Neural progenitor cell (in vitro differentiated cells): ENCODE measurements at places on chromosomes 13 and 19. TPM values are rescaled to one million over a fixed set of nuclear protein-coding genes. Genes with fewer than 3 reads are reported as not detected.

Gene KCNJ14
- 0.69 and 0.74 TPM in 2 replicates for total RNA-seq

Gene VSTM2B
- total RNA-seq: 0.59 TPM in 1 of 2 replicates, not detected in the other

Gene ZNF560
- not detected in 2 replicates for total RNA-seq

Gene PNMA8B
- 0.09 and 3.9 TPM in 2 replicates for total RNA-seq

Gene LILRB3
- total RNA-seq: not detected in 2 replicates

Gene ZNF607
- 15.9 and 19.6 TPM in 2 replicates for total RNA-seq

Gene ZNF699
- total RNA-seq: 12.9 and 21.6 TPM in 2 replicates

Gene NLRP5
- not detected in 2 replicates for total RNA-seq

Gene UBAC2
- 87.7 and 93.2 TPM in 2 replicates for total RNA-seq

Gene ZSWIM4
- total RNA-seq: 6.7 and 20.4 TPM in 2 replicates

Gene SRRM5
- 0.25 TPM in 1 of 2 replicates, not detected in the other for total RNA-seq

Gene PEAK3
- total RNA-seq: not detected in 2 replicates

Gene C19orf73
- 1.7 TPM in 1 of 2 replicates, not detected in the other for total RNA-seq

- no peaks in the 10 kb centered on the region for H3K36me3 ChIP-seq
- H3K27me3 ChIP-seq: no peaks in the 10 kb centered on the region
- H3K4me3 ChIP-seq: no peak overlapping the region
- H3K27ac ChIP-seq: no peak overlapping the region
- H3K4me1 ChIP-seq: no peaks in the 10 kb centered on the region
- DNase-seq: no peak
These were observed 45.9 kb downstream of the SLC15A1 start for GRCh38 chr13:98706446-98707110.

GRCh38 chr19:35517342-35517741, 3.9 kb upstream of the DMKN start:
- no peaks in the 10 kb centered on the region for H3K36me3 ChIP-seq
- DNase-seq: no peak
- no peaks in the 10 kb centered on the region for H3K4me1 ChIP-seq
- no peak overlapping the region for H3K4me3 ChIP-seq

DNA sequence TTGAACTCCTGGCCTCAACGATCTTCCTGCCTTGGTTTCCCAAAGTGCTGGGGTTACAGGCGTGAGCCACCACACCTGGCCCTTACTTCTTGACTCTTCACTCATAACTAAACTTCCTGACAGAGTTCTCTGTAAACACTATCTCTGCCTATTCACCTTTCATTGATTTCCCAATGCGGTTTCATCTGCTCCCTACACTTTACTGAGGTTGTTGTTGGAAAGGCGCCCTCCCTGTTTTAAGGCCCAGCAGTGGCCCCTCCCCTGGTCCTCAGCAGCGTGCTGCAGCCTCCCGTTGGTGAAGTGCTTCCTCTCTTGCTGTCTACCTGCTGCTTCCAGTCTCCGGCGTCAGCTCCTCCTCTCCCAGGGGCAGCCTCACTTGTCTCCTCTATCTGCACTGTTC, 26.7 kb upstream of the CEBPA start:
- H3K36me3 ChIP-seq: no peaks in the 10 kb centered on the region
- no peak for DNase-seq
- H3K4me1 ChIP-seq: no peaks in the 10 kb centered on the region
- H3K4me3 ChIP-seq: no peak overlapping the region

DNA sequence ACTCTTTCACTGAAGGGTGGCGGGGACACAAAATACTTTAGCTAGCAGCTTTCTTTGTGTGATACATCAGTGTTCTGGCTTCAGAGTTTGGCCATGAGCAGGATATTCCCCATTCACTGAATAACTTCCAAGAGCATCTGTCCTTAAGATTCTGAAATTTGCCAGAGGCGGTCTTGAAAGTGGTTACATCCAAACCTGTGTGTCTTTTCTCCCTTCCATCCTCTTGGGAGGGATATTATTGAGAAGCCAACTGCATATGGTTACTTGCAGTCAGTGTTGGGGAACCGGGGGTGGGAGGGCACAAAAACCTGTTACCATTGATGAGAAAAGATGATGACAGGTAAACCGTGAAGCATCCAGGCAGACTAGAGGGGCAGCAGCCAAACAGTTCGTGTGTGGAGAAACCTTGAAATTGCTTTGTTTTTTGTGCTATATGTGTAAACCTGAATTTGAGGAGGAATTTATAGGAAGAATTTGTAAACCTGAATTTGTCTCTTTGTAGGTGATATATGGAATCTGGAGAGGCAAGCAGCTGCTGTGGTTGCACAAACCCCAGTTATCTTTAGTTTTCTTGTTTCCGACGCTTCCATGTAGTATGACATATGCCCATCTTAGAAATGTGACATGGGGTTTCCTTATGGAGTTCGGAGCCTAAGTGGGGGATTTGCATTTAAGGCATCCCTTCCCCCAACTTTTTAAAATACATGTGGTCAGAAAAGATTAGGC, 104.8 kb downstream of the WDFY2 start:
- H3K27ac ChIP-seq: no peak overlapping the region
- DNase-seq: no peak
- H3K27me3 ChIP-seq: no peaks in the 10 kb centered on the region
- H3K4me1 ChIP-seq: peaks cover 25% of the 10 kb centered on the region
- no peak overlapping the region for H3K4me3 ChIP-seq

GRCh38 chr19:35162471-35163326, 8.2 kb downstream of the FXYD5 start:
- no peaks in the 10 kb centered on the region for H3K36me3 ChIP-seq
- H3K27ac ChIP-seq: no peak overlapping the region
- H3K4me3 ChIP-seq: no peak overlapping the region
- no peaks in the 10 kb centered on the region for H3K27me3 ChIP-seq
- DNase-seq: no peak

GRCh38 chr19:40416918-40417642, 3.9 kb upstream of the PRX start:
- no peak for DNase-seq
- no peaks in the 10 kb centered on the region for H3K27me3 ChIP-seq
- no peak overlapping the region for H3K4me3 ChIP-seq

DNA sequence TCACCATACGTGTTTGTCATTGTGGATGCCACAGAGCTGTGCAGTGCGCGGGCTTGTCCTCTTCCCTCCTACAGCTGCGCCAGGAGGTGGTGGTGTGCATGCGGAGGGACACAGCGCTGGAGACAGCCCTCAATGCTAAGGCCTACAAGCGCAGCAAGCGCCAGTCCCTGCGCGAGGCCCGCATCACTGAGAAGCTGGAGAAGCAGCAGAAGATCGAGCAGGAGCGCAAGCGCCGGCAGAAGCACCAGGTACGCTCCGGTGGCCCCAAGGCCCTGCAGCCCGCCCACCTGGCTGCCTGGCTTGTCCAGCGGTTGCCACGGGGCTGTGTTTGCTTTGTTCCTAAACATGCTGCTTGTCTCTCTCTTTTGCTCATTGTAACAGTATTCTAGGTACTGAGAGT, 30.2 kb downstream of the SMARCA4 start:
- no peak overlapping the region for H3K4me3 ChIP-seq
- no peaks in the 10 kb centered on the region for H3K27me3 ChIP-seq
- peaks cover 3% of the 10 kb centered on the region for H3K36me3 ChIP-seq
- DNase-seq: no peak
- H3K4me1 ChIP-seq: no peaks in the 10 kb centered on the region

GRCh38 chr13:113784645-113785024, 25.6 kb downstream of the TMEM255B start:
- H3K27me3 ChIP-seq: peaks cover 3% of the 10 kb centered on the region
- no peaks in the 10 kb centered on the region for H3K4me1 ChIP-seq
- no peaks in the 10 kb centered on the region for H3K36me3 ChIP-seq
- H3K27ac ChIP-seq: no peak overlapping the region
- DNase-seq: no peak

- H3K36me3 ChIP-seq: no peaks in the 10 kb centered on the region
- H3K27ac ChIP-seq: no peak overlapping the region
- H3K27me3 ChIP-seq: no peaks in the 10 kb centered on the region
- DNase-seq: no peak
- no peak overlapping the region for H3K4me3 ChIP-seq
These were observed 87.4 kb upstream of the UBL3 start for GRCh38 chr13:29937841-29938240.

DNA sequence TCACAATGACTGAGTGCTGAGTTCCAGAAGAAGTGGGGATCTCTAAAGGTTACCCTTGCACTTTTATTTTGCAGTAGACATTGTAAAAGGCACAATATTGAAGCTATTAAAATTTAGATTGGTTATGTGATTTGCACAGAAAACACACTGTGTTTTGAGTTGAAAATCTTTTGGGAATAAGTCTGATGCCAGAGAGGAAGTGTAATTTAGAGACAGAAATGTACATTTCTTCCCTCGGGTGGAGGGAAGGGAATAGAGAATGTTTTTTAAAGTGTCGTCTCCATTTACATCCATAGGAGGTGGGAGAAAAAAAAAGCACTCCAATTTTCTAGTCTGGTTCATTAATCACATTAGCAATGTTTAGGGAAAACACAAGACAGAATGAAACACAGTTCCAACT, 465.8 kb downstream of the OLFM4 start:
- peaks cover 9% of the 10 kb centered on the region for H3K4me1 ChIP-seq
- no peaks in the 10 kb centered on the region for H3K36me3 ChIP-seq
- H3K27ac ChIP-seq: no peak overlapping the region
- no peaks in the 10 kb centered on the region for H3K27me3 ChIP-seq

GRCh38 chr13:26785838-26786630, 25.4 kb upstream of the GPR12 start:
- DNase-seq: peak; percentile 30
- H3K27ac ChIP-seq: no peak overlapping the region
- peaks cover 9% of the 10 kb centered on the region for H3K4me1 ChIP-seq
- peaks cover 4% of the 10 kb centered on the region for H3K27me3 ChIP-seq

GRCh38 chr13:40986101-40986856, 32.8 kb downstream of the ELF1 start:
- H3K27me3 ChIP-seq: no peaks in the 10 kb centered on the region
- no peak overlapping the region for H3K27ac ChIP-seq
- no peak overlapping the region for H3K4me3 ChIP-seq
- H3K36me3 ChIP-seq: no peaks in the 10 kb centered on the region

GRCh38 chr13:112893570-112894422, 75.2 kb upstream of the MCF2L start:
- peak overlapping the region; percentile 97 for H3K27ac ChIP-seq
- peak; percentile 92 for DNase-seq
- H3K27me3 ChIP-seq: peaks cover 8% of the 10 kb centered on the region

DNA sequence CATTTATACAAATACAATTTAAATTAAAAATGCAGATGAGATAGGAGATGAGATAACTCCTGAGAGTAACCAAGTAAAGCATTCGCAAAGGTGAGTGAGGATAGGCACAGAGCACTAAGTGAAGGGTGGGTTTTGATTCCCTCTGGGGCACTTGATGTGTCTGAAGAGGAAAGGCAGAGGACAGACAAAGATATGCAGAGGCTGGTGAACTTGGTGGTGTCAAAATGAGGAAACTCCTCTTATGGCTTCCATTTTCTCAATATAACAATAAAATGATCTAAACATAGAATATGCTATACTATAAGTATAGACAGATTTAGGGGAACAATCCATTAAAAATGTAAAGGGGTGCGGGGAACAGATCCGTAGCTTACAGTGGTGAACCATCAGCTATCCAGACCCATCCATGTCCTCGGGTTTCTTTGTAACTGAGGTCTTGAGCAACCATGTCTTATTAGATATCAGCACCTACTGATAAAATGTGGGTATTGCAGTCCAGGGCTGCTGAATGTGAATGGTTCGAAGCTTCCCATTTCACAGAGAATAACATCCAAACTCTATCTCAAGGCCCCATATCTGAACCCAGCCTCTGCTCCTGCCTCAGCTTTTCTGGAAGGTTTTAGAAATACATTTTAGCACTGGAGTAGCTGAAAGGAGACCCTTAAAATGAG, 73.9 kb upstream of the SLC10A2 start:
- no peak overlapping the region for H3K4me3 ChIP-seq
- peak; percentile 46 for DNase-seq
- no peaks in the 10 kb centered on the region for H3K27me3 ChIP-seq
- no peak overlapping the region for H3K27ac ChIP-seq
- no peaks in the 10 kb centered on the region for H3K4me1 ChIP-seq
- no peaks in the 10 kb centered on the region for H3K36me3 ChIP-seq

DNA sequence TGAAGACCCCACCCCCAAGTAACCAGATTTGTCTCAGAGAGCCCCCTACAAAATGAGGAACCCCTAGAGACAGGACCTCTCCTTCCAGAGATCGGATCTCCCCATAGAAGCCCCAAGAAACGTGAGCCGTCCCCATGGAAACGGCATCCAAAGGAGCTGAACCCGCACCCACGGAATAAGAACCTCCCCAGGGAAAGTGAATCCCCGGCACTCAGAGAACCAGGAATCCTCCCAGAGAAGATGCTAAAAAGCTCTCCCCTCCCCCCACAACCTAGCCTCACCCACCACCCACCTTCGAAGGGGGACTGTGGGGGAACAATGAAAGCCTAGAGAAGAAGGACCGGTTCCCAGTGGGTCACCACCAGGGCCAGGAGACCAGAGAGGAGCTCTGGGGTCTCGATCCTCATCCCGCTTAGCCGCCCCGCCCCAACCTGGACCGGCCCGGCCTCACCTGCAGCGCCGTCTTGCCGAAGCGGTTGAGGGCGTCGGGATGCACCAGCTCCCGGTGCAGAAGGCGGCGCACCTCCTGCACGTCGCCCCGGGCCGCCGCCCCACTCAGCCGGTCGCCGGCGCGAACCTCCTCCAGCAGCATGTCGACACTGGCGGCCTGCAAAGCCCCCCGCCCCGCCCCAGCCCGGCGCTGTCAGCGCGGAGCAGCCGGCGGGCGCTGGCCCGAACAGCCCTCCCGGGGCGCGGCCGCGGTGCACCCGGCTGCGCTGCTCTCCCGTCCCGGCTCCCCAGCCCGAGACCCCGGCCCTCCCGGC, 535 bp downstream of the CDKN2D start:
- no peaks in the 10 kb centered on the region for H3K36me3 ChIP-seq
- no peak for DNase-seq
- no peak overlapping the region for H3K27ac ChIP-seq
- H3K4me1 ChIP-seq: peaks cover 12% of the 10 kb centered on the region
- H3K4me3 ChIP-seq: peak overlapping the region; percentile 58

GRCh38 chr13:29101409-29101808, 281.3 kb downstream of the MTUS2 start:
- H3K4me3 ChIP-seq: no peak overlapping the region
- peaks cover 5% of the 10 kb centered on the region for H3K4me1 ChIP-seq
- no peak overlapping the region for H3K27ac ChIP-seq
- DNase-seq: no peak
- H3K27me3 ChIP-seq: no peaks in the 10 kb centered on the region

- H3K27ac ChIP-seq: peak overlapping the region; percentile 15
- no peak overlapping the region for H3K4me3 ChIP-seq
- peak; percentile 88 for DNase-seq
- H3K27me3 ChIP-seq: no peaks in the 10 kb centered on the region
- peaks cover 12% of the 10 kb centered on the region for H3K4me1 ChIP-seq
These were observed 234.7 kb downstream of the RBM26 start for GRCh38 chr13:79171141-79172061.

- H3K36me3 ChIP-seq: peaks cover 11% of the 10 kb centered on the region
- H3K4me3 ChIP-seq: no peak overlapping the region
- H3K27ac ChIP-seq: no peak overlapping the region
- H3K4me1 ChIP-seq: no peaks in the 10 kb centered on the region
These were observed 13.7 kb downstream of the DCUN1D2 start for GRCh38 chr13:113476811-113477210.

DNA sequence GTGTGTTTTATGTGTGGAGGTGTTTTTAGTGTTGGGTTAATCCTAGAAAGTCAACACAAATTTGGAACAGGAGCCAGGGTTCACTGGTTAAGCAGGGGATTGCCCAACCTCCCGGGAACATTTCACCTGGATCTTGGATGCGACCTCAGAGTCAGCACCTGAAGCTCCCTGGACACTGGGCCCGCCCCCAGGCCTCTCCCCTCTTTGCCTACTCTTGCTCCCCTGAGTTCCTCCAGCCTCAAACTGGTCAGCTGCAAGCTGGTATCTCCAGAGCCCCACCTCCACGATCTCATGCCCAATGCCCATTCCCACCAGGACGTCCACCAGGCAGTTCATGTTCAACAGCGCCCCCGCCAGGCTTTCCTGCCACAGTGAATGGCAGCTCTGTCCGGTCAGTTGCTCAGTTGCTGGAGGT, 9.7 kb downstream of the HSD17B14 start:
- no peak overlapping the region for H3K27ac ChIP-seq
- no peaks in the 10 kb centered on the region for H3K4me1 ChIP-seq
- H3K27me3 ChIP-seq: no peaks in the 10 kb centered on the region
- DNase-seq: peak; percentile 30
- no peak overlapping the region for H3K4me3 ChIP-seq
- H3K36me3 ChIP-seq: no peaks in the 10 kb centered on the region
